ENCODE measurements at places on chromosomes 1 and 21.
A peak's percentile ranks its signal among the peaks of the same experiment; 100 is the strongest.

DNA sequence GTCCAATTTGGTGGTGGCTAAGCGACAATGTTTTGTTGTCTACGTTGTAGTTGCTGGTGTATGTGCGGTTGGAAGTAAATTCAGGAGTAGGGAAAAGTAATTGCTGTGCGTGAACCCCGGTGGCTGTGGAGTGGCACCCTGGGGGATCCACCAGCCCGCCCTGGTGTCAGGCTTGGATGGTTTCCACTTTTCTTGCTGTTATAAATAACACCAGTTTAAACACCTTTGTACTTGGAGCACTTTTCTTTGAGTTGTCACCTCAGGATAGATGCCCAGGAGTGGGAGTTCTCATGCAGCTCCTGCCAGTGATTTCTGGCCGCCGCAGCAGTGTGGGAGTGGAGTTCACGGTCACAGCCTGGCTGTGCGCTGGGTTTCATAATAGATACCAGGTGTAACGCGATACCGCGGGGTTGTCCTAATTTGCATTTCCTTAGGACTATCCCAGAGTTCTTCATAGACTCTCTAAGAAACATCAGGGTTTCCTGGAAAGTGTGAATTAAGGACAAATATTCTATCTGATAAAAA is 12.8 kb upstream of the TMEM200B start:
- no peak for DNase-seq

DNA sequence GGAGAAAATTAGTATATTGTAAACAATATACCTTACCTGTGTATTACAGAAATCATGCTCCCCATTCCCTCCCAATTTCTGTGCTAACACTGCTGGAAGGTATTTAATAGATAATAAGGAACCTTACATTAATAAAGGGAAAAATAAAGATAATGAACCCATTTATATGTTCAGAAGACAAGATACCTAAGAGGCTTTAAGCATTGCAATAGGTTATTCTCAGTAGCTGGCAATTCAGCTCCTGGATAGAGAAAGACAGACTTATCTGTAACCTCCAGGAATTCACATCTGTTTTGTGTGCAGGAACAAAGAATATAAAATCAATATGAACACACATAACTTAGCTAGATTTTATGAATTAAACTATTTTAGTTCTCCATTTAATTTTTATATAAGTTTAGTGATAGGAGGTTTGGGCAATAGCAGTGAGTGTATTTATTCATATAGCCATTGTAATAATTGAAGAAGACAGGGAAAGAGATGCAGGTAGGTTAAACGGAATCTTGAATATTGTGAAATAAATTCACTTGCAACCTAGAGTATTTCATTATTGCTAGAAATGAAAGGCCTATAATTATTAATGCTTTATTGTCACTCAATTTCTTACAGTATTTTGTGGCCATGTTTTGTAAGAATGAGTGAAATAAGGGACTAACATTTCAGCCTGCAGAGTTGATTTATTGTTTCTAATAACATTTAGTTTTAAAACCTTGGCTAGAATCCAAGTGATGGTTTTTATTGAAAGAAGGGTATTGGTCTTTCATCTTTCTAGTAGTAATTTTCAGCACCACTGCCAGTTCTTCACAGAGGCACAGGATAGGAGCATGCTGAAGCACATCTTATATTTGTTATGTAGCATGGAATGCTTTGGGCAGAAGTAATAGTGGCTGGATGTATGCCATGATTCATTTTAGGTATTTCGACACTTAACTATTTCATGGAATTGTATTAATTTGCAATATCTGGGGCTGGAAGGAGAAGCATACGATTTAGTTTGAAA is 1.5 kb downstream of the XPR1 start:
- no peak for DNase-seq

- DNase-seq: peak; percentile 10
These were observed 95.6 kb upstream of the KCNK1 start for GRCh38 chr1:233518344-233518743.

GRCh38 chr1:224407571-224408293 is 26.9 kb downstream of the WDR26 start:
- no peak for DNase-seq

DNA sequence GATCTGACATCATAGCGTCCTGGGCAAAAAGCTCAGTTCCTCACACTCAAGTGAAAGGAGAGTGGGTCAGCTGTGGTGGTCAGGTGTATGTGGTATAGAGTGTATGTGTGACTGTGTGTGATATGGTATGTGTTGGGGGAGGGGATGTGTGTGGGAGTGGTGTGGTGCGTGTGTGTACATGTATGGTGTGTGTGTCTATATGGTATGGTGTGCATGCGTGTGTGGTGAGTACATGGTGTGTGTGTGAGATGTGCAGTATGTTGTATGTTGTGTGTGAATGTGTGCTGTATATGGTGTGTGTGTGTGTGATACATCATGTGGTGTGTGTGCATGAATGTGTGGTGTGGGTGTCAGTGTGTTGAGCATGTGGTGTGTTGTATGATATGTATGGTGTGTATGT is 20.9 kb downstream of the FAM3B start:
- no peak for DNase-seq

DNA sequence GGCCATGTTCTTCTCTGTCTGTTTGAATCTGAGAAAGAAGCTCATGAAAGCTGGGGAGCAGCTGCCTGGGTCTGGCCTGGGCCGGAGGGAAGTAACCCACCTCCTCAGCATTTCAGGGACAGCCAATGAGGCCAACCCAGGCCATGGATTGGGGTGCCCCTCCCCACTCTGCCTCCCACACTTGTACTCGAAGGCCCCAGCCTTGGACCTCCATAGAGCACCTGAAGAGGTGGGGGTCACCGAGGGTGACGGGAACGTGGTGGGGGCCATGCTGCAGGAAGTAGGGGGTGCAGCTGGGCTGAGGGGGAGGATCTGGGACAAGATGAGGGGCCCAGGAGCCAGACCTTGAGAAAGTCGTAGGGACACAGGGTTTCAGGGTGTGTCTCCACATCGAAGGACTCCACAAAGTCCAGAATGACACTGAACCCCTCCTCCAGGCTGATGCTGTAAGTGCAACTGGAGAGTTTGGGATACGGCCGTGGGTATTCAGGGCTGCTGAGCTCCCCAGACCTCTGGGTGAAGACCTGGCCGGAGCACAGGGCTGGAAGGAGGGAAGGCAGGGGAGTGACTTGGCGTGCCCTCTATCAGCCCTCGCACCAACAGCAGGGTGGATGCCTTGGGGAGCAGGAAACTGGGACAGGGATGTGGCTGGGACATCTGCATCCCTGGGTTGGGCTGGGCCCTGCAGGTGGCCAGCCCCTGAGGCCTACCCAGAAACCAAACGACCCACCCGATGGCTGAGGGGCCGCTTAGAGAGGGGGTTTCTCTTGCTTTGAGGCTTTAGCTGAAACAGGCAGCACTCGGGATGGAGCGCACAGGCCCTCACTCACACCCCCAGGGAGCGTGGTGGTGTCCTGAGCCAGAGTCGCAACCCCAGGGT is 3.8 kb downstream of the MASP2 start:
- DNase-seq: no peak

- no peak for DNase-seq
These were observed 5.8 kb upstream of the FNDC10 start for GRCh38 chr1:1605724-1606123.

Measured in SIG-M5 (cell line).